A549 (cell line): ENCODE measurements at places on chromosomes 4 and X. TPM values are rescaled to one million over a fixed set of nuclear protein-coding genes. Genes with fewer than 3 reads are reported as not detected.

Gene TCEAL9
- polyA plus RNA-seq: 124 to 153 TPM (median 143 TPM) in 3 replicates

Gene NALF2
- 1.7 to 2.2 TPM (median 2.1 TPM) in 3 replicates for polyA plus RNA-seq

Gene KLB
- 0.49 to 0.57 TPM (median 0.51 TPM) in 3 replicates for polyA plus RNA-seq

Gene GLUD2
- polyA plus RNA-seq: 2.7 to 2.8 TPM (median 2.8 TPM) in 3 replicates

Gene SPANXC
- polyA plus RNA-seq: 0.39 to 0.55 TPM in 2 of 3 replicates, not detected in the other

Gene RAP1GDS1
- polyA plus RNA-seq: 29.3 to 31.0 TPM (median 29.3 TPM) in 3 replicates

Gene FAAH2
- 0.08 to 0.09 TPM in 2 of 3 replicates, not detected in the other for polyA plus RNA-seq

Gene PRSS12
- 0.28 to 0.45 TPM (median 0.36 TPM) in 3 replicates for polyA plus RNA-seq

Gene ANTXR2
- polyA plus RNA-seq: 1.8 to 2.3 TPM (median 2.0 TPM) in 3 replicates

Gene OTUD6A
- not detected in 3 replicates for polyA plus RNA-seq

DNA sequence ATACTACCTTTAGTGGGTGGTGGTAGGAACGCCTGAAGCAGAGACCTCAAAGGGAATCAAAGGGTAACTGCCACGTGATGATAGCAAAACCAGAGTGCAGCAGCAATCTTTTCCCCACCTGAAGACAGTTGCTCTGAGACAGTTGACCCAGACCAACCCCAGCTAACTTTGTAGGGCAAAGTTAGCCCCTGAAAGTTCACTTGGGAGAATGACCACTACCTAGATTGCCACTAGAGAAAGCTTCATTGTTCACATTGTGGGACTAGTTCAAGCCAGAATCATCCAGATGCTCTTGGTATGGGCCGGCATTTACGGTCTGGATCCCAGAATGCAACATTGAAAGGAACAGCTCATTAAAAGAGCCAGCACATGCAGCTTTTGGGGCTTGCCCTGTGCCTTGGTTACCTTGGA is 4.1 kb downstream of the SEPTIN6 start:
- no peak for DNase-seq

GRCh38 chrX:100263650-100264049 is 146.4 kb downstream of the PCDH19 start:
- no peak for DNase-seq

DNA sequence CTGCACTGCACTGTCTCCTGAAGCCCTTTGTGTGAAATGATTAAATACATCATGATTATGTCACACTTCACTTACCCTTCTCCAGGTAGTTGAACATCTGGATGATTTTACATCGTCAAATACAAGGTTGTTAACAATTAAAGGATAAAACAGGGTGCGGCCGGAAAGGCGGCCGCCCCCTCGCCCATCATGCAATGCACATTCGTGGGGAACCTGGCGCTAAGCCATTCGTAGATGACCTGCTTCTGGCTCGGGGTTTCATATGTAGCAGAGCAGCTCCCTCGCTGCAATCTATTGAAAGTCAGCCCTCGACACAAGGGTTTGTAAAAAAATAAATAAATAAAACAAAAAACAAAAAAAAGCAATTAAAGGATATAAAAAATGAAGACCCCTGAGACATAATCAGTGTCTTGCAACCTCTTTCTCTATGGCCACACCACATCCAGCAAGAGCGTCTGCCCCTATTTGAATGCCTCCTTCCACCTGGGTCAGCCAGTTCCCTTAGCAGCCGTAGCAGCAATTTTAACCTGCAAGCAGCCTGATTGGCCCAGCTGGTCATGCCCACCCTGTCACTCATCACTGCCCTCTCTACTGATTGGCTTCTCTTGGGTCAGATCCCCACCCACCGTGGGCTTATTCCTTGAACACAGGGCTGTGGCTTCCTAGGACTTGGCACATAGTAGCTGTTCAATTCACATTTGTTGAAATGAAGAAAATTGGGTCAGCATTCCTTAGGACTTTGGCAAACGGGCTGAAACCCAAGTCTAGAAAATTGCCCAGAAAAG is 147.8 kb upstream of the PSAPL1 start:
- DNase-seq: no peak

DNA sequence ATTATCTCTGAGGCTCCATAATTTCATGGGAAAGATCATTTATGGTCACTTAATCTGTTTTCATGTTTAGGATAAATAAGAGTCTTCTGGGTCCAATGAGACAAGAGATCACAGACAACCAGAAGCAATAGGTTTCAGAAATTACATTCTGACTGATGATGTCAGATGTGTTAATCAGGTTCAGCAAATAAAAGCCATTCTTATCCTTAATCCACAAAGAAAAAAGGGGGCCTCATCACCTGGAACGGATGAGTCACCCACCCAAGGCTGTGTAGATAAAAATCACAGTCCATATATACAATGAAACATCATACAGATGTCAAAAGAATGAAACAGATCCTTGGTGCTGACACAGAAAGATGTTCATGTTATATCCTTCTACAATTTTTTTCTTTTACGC is 36.6 kb downstream of the SYTL4 start:
- DNase-seq: no peak

DNA sequence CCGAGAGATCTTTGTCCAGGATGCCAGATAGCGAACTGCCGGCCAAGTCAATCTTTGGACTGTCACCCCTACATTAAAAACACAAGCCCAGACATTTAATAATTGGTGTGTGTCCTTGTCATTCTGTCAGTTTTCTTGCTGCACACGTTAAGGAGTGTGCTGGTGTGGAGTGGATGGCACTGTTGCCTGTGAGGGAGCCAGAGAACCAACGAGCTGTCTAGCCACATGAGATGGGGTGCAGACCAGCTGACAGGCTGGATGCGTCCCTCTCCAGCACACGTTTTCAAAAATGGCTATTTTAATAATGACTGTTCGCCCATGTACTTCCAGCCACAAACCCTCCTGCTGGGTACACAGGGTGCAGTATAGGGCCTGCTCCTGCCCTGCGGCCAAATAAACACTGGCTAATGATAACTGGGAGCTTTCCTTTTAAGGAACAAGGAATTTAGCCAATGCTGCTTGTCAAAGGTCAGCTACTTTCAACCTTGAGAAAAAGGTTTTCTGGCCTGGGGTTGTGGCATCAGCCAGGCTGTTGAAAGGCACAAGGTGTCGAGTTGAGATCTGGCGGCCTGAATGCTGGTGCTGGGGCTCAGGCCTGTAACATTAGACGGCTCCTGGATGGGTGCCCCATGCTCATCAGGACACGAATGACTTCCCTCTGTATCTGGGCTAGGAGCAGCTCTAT is 54.0 kb upstream of the MAP3K15 start:
- no peak for DNase-seq

DNA sequence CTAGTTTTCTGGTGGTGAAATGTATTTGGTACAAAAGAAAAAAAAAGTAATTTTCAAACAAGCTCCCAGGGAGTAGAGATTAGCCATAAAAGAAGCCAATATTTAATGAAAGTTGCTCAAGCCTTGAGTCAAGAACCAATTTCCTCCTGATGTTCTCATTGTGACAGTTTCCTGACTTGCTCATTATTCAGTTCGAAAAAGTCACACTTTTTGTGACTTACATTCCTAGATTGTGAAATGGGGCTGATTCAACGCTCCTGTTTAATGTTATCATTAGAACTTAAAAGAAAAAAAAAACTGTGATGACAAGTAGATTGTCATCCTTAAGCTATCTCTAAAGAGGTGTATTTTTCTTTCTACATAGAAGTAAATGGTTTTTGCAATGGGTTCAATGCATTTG is 122.6 kb upstream of the BMPR1B start:
- DNase-seq: no peak

DNA sequence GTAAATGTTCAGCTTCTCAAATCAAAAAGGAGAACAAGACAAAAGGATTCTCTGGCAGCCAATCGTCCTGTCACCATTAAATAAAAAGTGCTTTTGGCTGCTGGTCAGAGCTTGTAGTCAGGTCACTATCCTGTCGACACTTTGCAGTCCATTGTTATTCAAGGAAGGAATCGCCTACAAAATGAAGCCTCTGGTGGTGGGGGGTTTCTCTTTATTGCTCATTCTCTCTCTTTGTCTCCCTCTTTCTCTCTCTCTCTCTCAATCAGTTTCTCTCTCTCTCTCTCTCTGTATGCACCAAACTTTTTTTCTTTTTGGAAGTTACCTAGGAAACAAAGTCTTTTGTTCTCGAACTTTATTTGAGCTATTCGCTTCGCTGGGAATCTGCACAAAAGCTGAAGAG is 17.6 kb upstream of the SCML1 start:
- DNase-seq: no peak

GRCh38 chrX:74117962-74118902 is 185.7 kb upstream of the ZCCHC13 start:
- DNase-seq: no peak

DNA sequence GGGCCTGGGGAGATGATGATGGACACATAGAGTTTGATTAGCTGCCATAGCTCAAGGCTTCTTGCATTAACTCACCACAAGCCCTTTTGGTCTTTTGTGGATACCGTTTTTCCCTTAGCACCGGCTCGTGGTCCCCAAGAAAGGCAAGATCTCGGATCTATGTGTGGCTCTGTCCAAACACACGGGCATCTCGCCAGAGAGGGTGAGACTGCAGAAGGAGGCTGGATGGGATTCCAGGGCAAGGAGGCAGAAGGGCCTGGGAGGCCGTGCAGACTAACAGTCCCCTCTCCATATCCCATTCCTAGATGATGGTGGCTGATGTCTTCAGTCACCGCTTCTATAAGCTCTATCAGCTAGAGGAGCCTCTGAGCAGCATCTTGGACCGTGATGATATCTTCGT is 9.5 kb downstream of the USP11 start:
- no peak for DNase-seq

GRCh38 chrX:49673394-49673793 is 22.4 kb downstream of the PAGE1 start:
- no peak for DNase-seq

GRCh38 chr4:181427076-181427475 is 816.1 kb upstream of the TENM3 start:
- DNase-seq: no peak

DNA sequence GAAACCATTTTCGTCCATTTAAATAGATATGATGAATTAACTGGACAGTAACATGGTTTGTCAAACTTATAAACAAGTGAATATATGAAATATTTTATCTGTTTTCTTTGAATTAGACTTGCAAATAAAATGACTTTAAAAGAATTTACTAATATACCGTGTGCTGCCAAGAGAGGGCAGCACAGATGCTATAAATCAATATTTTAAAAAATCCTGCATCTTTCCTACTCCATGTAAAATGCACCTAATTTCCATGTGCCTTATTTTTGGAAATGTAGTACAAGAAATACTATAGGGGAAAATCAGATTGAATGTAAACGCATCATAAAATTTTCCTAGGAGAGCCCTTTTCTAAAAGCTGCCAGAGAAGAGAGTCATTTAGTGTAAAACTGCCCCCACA is 62.2 kb downstream of the PRKX start:
- no peak for DNase-seq

- DNase-seq: no peak
Observed at GRCh38 chrX:133847340-133847994, 137.9 kb downstream of the GPC3 start.

DNA sequence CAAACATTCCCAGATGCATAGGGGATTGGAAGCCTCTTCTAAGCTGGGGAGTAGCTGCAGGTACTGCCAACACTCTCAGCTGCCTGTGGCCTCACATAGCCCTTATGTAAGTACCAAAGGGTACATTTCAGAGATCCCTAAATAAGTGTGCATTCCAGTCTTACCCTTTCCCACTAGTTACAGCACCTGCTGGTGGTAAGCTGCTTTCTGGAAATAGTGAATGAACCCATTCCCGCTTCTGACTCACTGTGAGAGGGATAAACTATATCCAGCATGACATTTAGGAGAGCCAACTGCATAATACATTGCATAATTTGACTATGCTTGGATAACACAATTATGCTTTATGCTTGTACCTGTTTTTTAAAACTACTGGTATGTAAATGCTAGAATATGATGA is 149.0 kb downstream of the FAM13A start:
- no peak for DNase-seq

- DNase-seq: peak; percentile 37
Observed at GRCh38 chrX:46204721-46205422, 340.3 kb downstream of the ZNF674 start.

DNA sequence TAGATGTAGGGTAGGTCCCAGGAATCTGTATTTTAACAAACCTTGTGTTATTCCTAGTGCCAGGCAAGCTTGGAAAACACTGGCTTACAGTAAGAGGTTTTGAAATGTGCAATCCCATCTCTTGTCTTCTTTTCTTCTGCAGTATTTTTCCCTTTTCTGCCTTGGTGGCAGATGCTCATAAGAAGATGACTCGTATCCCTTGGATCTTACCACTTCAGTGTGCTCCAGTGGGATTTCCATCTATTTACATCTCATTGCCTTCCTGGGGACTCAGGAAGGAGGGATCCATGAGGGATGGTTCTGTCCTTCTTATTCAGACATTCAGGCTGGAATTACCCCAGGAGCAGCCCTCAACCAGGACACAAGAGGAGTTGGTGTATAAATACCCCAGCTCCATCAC is 136.6 kb downstream of the NHS start:
- DNase-seq: no peak

GRCh38 chr4:124279741-124280140 is 432.8 kb downstream of the ANKRD50 start:
- DNase-seq: no peak

DNA sequence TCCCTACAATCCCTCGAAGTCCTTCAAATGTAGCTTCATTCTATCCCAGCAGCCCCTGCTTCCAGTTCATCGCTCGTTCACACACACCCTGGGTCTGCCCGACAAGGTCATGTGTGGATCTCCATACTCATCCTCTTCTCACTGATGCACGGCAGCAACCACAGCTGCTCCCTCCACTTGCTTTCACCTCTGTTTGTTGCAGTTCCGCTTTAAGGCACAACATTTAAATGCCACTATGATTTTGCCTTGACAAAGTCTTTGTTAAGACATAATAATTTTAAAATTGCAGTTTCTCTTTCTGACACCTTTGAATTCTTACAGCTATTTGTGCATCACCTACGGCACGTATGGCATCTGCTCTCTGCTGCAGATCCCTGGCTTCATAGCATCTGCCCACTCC is 1.8 kb downstream of the ODAPH start:
- no peak for DNase-seq

- DNase-seq: no peak
Observed at GRCh38 chr4:101824500-101824899, 34.0 kb downstream of the BANK1 start.

- DNase-seq: no peak
Observed at GRCh38 chr4:147463065-147463464, 17.8 kb upstream of the EDNRA start.

DNA sequence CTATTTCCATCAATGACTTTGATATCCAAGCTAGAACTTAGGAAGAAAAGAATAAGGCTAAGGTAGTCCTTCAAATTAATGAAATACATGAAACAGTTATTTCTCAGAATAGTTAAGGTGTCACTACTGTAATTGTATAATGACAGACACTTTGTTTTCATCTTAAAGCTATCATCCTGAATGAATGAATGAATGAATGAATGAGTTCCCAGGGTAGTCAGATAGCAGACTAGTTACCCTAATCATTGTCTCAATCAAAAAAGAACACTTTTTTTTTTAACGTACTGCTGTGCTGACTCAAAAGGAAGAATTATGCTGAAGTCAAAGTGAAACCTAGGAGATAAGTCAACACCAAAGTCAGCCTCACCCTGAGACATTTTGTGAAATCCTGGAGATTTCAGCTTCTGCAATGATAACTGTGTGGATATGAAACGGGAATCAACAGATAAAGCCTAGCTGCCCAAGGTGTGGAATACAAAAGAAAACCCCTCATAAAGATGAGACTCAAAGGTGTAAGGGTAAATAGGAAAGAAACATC is 68.3 kb upstream of the CNKSR2 start:
- no peak for DNase-seq
